ENCODE measurements at places on chromosomes 3 and 15.

DNA sequence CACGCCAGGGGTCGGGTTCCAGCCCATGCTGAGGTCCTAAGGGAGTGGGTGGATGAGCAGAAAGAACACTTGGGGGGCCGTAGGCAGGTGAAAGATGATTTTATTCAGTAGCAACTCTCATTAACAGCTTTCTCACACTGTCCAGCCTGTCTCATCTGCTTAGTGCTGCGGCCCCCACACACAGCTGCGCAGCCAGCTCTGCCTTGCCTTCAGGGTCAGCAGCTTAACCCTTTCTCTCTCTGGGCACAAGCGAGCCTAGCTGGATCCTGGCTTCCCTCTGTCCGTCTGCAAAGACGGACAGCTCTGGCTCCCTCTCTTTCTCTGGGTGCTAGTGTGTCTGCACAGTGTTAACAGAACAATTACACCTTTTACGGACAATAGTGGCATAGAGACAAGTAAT is 21.3 kb downstream of the NPAP1 start:
- DNase-seq: no peak

DNA sequence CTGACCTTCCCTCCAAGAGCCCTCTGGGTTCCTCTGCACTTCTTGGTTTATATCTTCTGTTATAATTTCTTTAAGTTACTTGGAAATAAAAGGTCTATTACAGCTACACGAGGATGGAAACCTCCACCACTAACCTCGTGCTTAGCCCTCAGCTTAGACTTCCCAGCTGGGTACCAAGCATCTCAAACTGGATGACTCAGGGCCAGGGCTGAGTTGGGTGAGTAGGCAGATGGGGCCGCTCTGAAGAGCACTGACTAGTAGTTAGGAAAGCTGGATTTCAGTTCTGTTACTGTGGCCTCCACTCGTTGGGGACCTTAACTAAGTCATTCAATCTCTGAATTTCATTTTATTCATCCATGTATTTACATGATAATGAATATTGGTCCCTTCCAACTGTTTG is 1036.6 kb downstream of the IGSF11 start:
- DNase-seq: no peak

- DNase-seq: no peak
Measured at GRCh38 chr3:89364314-89364713, 256.9 kb downstream of the EPHA3 start.

GRCh38 chr15:47741082-47741481 is 23.8 kb downstream of the SEMA6D start:
- no peak for DNase-seq

- DNase-seq: no peak
Measured at GRCh38 chr3:13884851-13885703, 5.2 kb upstream of the WNT7A start.

DNA sequence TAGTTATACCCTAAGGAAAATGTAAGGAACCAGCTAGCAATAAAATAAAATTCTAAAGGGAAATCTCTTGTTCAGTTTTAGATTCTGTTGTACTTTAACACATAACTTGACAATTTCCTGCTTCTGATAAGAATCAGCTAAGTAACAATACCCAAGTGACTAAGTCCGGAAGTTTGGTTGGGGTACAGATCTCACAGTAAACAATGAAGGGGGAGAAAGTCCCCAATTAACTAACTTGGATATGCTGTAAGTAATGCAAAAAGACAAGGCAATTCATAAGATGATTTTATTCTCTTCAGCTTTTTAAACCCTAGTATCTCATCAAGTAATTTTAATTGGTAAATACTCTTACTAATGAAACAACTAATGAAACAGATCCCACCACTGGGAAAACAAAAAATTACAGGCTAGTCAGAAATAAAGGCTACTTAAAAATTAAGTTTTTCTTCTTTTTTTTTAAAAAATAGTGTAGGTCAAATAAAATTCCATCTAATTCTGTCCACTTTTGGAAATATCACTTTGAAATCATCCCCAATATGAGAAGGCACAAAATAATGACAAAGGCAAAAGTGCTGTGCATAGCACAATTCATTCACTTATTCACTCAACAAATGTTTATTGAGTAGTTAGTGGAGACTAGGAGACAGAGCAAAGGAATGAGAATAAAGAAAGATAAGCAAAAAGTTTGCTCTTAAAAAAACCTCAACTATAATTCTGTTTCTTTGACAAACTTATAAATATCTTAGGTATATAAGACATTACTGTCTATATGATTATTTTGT is 37.8 kb upstream of the IL20RB start:
- no peak for DNase-seq

DNA sequence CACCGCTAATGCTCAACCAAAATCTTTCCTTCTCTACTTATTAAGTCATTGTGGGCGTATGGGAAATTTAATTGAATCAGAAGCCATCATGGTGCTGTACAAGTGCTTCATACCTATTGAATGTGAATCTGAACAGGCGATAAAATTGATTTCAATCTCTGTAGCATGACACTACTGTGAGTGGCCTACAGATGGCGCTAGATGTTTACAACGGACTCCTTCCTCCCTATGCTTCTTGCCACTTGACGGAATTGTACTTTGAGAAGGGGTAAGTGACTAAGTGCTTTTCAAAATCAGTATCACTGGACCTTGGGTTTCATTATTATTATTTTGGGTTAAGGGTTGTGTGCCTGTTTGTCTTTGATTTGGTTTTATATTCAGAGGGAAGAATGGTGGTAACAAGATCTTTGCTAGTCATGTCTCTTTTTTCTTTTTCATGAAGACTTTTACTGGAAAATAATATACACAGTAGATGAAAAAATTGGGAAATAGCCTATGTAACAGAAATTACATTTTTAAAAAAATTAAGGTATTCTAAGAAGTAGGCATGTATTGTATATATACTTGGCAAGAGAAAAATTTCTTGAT is 35.4 kb downstream of the ACP3 start:
- DNase-seq: peak; percentile 12

- DNase-seq: no peak
Measured at GRCh38 chr3:30170681-30171438, 435.5 kb upstream of the TGFBR2 start.

- DNase-seq: no peak
Measured at GRCh38 chr3:49841126-49841696, 15.2 kb downstream of the TRAIP start.

GRCh38 chr3:56969851-56970250 is 90.6 kb upstream of the SPATA12 start:
- DNase-seq: no peak

DNA sequence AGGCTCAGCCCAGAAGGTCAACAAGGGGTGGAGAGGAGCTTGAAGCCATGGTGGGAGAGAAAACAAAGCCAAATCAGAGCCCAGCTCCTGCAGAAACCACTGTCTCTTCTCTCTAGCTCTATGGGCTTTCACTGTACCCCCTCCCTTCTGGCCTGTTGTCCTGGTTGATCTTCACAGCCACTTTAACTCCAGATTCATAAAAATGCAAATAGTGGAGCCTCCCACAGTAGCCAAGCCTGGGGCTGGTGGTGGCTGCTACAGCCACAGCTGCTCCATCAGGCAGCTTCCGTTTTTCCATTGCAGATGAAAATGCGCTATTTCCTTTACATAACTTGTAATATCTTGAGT is 20.7 kb upstream of the CAV3 start:
- no peak for DNase-seq

DNA sequence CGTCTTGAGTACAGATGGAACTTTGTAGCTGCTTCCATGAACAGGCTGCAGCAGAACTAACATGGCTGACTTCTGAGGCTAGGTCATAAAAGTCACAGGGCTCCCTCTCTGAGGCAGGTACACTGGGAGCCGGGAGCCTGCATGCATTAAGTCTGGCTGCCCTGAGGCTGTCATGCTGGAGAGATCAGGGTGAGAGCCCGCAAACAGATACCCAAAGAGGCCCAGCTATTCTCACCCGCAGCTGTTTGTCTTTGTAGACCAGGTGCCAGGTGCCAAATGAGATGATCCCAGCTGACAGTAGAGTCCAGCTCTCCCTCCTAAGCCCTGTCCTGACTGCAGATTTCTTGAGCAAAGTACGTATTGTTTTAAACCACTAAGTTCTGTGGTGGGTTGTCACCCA is 8.6 kb upstream of the SLCO3A1 start:
- no peak for DNase-seq

Data from AG04449 (cell line).